ENCODE measurements at places on chromosomes 1 and 21.

GRCh38 chr1:54252371-54252936, 52.5 kb downstream of the MRPL37 start:
- DNase-seq: no peak

- peak; percentile 78 for DNase-seq
Observed at GRCh38 chr1:207866471-207867135, 44.3 kb downstream of the CD34 start.

- DNase-seq: no peak
Observed at GRCh38 chr1:220685879-220686278, 4.3 kb upstream of the C1orf115 start.

DNA sequence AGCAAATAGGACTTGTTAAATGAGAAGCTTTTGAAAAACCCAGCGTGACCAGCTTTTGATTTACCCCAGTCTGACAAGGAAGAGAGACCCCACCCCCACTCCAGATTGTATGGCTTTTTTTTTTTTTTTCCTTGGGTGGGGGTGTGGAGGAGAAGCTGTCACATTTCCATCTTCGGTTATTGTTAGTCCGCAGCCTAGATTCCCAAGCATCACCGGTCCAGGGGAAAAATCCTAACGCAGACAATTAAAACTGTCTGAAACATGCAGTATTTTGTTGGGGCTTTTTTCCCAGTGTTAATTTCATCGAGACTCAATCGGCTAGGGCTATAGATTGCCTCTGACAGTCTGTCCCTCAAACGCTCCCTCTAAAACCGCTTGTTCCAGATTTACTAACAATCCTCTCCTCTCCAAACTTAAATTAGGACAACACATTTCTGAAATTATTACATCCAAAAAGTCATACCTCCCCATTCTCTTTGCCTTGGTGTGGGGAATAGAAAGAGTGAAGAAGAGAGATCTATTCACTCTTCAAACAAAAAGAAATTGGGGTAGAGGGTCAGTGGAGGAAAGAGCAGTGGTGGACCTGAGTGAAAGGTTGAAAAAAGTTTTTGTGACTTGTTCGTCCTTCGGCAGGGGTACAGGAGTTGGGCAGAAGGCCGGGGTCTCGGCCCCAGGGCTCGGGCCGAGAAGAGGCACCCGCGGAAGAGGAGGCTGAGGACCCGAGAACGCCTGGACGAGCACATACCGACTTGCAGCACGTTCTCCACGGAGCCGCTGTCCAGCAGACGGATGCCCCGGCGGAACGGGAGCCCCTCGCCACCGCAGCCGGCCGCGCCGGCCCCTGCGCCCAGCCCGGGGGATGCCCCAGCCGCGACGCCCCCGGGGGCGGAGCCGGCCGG, 1.1 kb downstream of the ZSWIM5 start:
- DNase-seq: peak; percentile 66

DNA sequence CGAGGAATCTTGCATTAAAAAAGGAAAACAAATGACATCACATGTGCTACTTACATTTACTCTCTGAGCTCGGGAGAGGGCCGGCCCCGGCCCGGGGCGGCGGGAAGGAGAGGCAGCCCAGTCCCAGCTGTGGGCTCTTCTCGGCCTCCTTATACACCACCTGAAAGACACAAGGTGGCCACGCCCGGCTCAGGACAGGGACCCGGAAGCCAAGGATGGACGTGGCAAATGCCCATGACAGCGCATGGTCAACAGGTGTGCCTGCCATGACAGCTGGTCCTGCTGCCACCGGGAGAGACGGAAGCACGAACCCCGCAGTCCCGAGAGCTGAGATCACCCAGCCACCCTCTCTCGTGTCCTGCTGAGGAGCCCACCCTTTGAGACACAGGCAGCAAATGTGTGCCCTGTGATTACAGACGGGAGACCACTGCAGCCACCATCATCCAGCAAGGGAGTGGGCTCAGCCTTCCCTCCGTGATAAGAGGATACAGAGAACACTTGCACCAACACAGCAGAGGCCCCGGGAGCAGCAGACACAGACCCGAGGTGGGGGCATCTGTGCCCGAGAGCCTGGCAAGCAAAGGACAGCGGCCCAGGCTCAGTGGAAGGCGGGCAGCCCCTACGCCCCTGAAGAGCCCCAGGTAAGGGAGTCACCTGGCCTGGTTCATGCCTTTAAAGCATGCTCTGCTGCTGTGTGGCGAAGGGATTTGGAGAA, 8.7 kb downstream of the TPRG1L start:
- DNase-seq: no peak
